Eye (tissue), 1 donor: ENCODE measurements at places on chromosomes 3 and 15.

- no peak for DNase-seq
Observed at GRCh38 chr15:31345606-31346366, 19.2 kb downstream of the KLF13 start.

DNA sequence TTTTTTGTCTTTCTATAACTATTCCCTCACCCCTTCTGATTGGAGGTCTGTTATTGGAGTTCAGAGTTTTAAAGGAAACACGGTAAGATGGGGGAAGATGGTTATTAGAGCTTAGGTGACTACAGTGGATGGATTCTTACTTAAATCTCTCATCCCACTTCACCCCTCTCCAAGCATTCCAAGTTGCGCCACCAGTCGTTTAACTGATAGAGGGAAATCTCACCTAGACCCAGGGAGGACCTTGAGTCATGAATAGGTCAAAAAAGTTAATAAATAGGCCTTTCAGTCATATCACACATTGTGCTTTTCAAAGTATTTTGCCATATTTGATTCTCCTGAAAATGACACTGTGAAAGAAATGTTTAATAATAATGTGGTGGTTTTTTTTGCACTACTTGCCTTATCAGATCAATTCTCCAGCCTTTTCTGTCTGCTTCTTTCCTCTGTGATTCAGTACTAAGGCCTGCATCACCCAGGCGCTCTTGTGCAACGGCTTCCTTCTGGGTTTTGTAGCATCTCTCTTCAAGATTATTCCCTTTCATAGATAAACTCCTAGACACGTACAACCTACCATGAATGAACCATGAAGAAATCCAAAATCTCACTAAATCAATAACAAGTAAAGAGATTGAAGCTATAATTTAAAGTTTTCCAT is 100.4 kb upstream of the TGFBR2 start:
- no peak for DNase-seq

DNA sequence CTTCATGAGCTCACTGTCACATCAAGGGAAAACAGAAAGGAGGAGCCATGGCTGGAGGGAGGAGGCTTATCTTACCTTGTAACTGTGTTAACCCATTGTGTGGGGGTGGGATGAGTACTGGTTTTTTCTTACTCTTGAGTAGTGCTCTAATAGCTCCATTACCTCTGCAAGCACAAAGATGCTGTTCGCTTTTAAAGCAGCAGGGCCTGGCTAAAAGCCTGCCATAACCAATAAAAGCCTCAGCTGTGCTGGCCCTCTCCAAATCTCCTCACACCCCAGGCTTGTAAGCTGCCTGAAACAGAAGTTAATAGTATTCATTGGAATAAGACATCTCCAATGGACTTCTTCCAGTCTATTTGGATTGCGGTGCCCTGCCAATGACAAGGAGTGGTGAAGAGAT is 544.1 kb downstream of the TUSC7 start:
- no peak for DNase-seq

- no peak for DNase-seq
Observed at GRCh38 chr3:180252683-180253082, 215.9 kb upstream of the PEX5L start.

GRCh38 chr15:26686547-26687187 is 86.2 kb downstream of the GABRB3 start:
- no peak for DNase-seq

GRCh38 chr3:53495146-53495519 is 722 bp downstream of the CACNA1D start:
- DNase-seq: peak; percentile 67

- peak; percentile 89 for DNase-seq
Observed at GRCh38 chr15:67064607-67065530, 533 bp upstream of the SMAD3 start.

- no peak for DNase-seq
Observed at GRCh38 chr15:32766101-32766500, 48.3 kb downstream of the GREM1 start.

DNA sequence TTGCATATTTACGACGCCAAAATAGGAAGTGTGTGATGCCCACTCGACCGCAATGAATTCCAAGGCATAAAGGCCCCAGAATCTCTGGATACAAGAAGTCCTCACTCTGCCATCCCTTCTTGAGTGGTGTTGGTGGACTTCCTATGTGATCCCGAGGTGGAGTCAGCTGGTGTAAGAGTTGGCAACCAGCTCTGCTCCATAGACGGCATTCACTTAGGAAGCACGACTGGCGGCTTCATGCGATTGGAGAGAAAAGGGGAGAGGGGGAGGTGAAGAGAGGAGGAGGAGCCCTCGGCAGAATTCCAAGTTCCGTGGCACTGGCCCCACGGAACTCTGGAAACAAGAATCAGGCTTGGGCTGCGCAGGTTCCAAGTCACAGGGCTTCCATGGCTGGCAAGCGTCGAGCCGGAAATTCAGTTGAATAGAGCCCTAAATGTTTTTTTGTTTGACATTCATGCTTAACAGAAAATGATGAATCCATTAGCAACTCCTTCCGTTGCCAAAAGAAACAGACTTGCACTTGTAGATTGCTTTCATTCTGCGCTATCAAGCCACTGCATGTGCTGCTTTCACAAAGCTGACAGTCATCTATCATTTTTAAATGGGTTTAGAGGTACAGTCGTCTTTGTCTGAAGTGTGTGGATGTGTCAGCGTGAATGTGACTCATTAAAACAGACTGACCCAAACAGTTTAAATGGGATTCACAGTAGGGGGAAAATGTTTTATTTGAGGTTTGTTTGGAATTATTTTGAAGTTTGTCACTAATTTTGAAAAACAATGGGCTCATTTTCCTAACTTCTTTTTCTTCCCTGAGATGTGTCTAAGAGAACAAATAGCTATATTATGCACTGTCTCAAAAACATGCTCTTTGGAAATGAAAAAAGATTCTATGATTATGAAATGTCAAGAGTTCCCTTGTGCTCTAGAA is 428.3 kb upstream of the ATP11B start:
- peak; percentile 23 for DNase-seq

DNA sequence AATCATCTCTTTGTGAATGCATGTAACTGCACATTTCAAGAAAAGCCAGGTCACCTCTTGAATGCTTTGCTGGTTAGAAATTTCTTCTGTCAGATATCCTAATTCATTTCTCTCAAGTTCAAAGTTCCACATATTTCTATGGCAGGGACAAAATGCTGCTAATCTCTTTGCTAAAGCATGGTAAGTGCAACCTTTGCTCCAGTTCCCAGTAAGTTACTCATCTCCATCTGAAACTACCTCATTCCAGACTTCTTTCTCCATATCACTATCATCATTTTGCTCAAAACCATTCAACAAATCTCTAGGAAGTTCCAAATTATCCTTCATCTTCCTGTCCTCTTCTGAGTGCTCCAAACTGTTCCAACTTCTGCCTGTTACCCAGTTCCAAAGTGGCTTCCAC is 230.6 kb downstream of the ZMAT3 start:
- DNase-seq: no peak

- DNase-seq: no peak
Observed at GRCh38 chr3:188584162-188584529, 430.2 kb downstream of the LPP start.

- DNase-seq: no peak
Observed at GRCh38 chr15:35987056-35987455, 441.1 kb upstream of the DPH6 start.

GRCh38 chr3:5016211-5017161 is 37.2 kb downstream of the BHLHE40 start:
- no peak for DNase-seq

DNA sequence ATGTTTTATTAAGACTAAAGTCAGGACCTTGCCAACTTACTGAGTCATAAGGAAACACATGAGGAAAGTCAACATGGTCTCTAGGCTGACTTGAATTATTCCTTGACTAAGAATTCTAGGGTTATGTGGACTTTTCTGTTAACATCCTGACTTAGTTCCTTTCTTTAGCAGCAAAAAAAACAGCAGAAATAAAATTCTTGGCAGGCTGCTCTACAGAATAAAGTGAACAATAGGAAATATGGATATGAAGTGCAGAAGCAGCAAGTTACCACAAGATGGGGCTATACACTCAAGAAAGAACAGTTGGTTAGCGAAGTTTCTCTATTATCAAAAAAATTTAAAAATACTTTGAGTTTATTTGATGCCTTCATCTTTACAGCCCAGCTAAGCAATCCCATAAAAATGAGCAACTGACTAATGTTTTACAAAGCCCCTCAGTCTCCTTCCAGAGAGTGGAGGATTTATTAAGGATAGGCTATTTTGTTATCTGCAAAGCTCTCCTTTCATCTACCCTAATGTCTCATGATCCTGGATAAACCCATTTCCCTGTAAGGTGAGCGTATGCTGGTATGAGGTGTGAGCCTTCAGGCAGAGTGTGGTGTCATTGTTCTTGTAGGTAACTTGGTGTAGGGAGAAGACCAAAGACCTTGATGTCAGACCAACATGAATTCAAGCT is 23.1 kb upstream of the MCCC1 start:
- DNase-seq: peak; percentile 75

DNA sequence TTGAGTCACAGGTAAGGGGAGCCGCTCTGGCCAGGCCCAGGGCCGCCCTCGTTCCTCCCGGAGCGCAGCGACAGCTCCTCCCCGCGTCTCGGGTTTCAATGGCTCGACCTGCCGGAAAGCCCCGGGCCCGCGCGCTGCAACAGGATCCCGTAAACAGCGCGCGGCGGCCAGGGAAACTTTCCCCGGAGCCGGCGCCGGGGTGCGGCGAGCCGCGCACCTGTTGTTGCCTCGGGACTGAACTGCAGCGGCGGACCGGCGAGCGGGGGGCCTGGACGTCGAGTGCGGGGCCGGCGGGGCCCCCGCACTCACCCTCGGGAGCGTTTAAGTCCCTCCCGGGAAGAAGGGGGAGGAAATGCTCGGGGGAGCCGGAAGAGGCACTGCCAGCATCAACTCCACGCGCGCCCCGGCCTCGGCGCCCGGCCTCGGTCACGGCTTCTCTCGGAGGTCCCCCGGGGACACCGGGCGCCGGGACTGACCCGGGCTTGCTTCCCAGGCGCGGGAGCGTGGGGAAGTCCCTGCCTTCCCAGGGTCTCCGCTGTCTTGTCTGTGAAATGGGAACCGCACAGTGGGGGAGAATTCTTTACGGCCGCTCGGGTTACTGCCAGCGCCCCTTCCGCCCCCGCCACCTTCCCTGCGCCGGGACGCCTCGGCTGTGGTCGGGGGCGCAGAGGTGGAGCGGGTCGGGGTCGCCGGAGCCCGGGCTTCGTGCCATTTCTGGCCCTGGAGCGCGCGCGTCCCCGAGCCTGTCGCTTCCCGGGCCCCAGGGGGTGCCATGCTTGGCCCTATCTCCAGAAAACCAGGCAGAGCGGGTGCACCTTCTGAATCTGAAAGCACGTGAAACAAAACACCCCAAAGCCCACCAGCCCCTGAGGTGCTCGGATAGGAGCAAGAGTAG is 7.5 kb upstream of the PGPEP1L start:
- peak; percentile 84 for DNase-seq

- DNase-seq: no peak
Observed at GRCh38 chr15:32649342-32649741, 7.8 kb downstream of the SCG5 start.

GRCh38 chr3:176992978-176993377 is 204.3 kb downstream of the TBL1XR1 start:
- DNase-seq: no peak

GRCh38 chr3:49349348-49350114 is 8.6 kb downstream of the GPX1 start:
- no peak for DNase-seq

DNA sequence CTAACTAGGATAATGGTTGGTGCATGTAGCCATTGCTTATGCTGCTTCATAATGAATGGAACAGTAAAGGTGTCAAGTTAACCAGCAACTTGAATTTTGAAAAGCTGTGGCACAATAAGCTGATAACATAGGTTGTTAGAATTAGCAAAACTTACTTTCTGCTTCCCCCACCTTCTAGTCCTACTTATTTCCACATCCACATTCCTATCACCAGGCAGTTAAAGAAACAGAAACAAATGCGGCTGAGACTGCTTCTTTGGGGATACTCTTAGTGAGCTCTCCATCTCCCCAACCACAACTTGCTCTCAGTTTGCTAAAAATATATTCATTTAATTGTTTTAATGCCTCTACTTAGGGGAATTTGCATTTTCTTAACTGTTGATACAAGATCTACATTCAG is 215.1 kb downstream of the TIGIT start:
- DNase-seq: no peak

DNA sequence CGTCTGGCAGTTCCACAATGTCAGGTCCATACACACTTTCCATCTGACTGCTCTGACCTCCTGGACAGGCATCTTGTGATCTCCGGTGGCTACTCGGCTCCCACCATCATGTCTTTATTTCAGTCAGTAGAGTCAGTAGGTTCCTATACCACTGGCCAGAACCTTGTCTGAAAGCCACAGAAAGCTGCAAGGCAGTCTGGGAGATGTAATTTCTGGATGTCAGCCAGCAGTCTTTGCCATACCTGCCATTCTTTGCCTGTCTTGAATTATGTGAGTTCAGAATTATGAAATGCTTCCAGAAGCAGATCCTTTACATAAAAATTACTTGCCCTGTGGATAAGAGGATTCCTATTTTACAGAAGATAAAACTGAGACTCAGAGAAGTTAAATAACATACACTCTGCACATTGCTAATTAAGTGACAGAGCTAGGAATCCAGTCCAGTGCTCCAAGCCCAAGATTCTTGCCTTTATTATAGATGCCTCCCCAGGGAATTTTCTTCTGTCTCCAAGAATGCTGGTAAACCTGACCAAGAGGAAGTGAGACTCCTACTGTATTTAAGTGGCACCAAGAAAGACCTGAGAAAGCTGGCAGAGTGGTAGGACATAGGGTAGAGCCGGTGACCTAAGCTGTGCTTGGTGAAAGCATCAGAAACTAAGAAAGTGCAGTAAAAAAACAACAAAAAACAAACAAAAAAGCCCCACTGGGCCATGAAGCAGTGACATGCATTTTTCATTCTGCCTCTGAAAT is 75.6 kb downstream of the IQCH start:
- no peak for DNase-seq

GRCh38 chr3:163779396-163780344 is 1298.6 kb downstream of the SI start:
- DNase-seq: peak; percentile 24

- DNase-seq: peak; percentile 13
Observed at GRCh38 chr3:24145981-24146822, 201.1 kb downstream of the NR1D2 start.

GRCh38 chr3:139439278-139439677 is 37.0 kb downstream of the RBP2 start:
- no peak for DNase-seq

- no peak for DNase-seq
Observed at GRCh38 chr15:60389261-60390077, 8.3 kb downstream of the ANXA2 start.

GRCh38 chr3:57006949-57007419 is 53.5 kb upstream of the SPATA12 start:
- DNase-seq: peak; percentile 26

DNA sequence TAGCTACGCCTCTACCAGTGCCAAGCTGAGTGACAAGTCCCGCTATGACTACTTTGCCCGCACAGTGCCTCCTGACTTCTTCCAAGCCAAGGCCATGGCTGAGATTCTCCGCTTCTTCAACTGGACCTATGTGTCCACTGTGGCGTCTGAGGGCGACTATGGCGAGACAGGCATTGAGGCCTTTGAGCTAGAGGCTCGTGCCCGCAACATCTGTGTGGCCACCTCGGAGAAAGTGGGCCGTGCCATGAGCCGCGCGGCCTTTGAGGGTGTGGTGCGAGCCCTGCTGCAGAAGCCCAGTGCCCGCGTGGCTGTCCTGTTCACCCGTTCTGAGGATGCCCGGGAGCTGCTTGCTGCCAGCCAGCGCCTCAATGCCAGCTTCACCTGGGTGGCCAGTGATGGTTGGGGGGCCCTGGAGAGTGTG is 5.7 kb downstream of the GRM2 start:
- no peak for DNase-seq
